Activated effector memory CD4-positive, alpha-beta T cell treated with Interleukin-2 at 50 U/mL for 16 hours (primary cell): ENCODE measurements at places on chromosomes 11 and 22.

- no peak for DNase-seq
Measured at GRCh38 chr11:37857726-37858125, 1259.7 kb upstream of the RAG2 start.

GRCh38 chr11:34659096-34659733 lies 38.3 kb downstream of the EHF start:
- no peak for DNase-seq

- DNase-seq, result no peak
Measured at GRCh38 chr11:14150878-14151277, 188.4 kb downstream of the SPON1 start.

DNA sequence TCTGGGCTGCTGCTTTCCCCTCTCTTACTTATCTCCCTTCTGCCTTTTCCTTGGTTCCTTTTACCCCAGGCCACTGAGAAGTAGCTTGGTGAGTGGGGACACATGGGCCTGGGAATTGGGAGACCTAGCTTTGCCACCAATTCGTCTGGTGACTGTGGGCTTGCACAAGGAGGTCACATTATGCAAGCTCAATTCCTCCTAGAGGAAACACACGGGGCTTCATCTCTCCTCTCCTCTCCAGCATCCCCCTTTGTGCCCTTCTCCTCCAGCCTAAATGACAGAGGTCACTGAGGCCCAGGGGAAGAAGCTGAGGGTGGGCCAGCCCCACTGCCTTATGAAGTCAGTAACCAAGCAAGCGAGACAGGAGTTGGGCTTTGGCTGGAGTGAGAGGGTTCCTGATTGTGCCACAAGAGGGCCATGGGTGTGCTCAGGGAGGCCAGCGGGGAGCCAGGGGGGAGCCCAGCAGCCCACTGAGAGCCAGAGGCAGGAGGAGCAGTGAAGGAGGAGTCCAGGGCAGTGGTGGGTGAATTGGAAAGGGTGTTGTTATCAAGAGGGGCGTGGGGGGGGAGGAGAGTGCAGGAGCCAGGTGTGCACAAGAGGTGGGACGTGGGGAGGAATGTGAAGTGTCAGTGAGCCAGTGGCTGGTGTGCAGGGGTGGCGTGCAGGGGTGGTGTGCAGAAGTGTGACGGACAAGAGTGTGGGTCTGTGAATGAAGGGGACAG lies 2.0 kb downstream of the CLCF1 start:
- no peak for DNase-seq

DNA sequence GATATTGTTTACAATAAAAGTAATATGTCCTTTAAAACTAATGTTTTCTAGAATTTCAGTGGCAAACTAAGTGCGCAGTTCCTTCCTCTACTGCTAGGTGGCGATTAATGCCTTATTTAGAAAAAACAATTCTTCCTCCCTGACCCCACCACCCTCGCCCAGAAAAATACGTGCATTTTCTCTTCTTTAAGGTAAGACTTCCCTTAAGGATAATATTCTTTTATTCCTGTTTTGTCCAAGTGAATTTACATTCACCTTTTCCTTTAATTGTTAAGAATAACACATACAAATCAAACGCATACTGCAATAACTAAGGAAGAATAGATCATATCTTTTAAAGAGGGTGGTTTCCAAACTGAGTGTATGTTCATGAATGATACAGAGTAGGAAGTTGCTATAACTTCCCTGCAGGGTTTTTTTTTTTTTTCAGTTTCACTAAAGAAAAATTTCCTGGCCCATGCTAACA lies 17.0 kb upstream of the PSMA1 start:
- peak; percentile 23 for DNase-seq

GRCh38 chr11:40230821-40231220 lies 1228.6 kb downstream of the LRRC4C start:
- no peak for DNase-seq

DNA sequence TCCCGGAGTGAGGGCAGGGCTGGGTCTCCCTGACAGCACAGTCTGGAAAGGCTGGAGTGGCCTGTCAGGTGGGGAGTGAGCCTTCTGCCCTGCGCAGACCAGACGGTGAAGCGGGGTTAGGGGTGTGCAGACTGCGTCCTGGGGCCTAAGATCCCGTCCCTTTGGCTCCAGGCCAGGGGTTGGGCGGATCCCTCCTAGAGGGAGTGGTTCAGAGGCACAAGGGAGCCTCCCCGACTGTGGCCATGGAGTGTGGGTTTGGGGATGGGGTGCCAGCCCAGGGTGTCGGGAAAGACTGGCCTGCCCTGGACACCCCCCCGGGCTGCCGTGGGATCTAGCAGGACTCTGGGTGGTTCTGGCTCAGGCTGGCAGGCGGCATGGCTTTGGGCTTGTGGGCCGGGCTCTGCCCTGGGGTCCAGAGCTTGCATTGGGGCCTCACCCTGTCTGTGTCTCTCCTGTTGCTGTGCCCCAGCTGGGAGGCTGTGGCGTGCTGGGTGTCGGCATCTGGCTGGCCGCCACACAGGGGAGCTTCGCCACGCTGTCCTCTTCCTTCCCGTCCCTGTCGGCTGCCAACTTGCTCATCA lies 19.5 kb downstream of the TSPAN4 start:
- no peak for DNase-seq
